LHCN-M2 (cell line): ENCODE measurements at places on chromosomes 16 and 17.
A peak's percentile ranks its signal among the peaks of the same experiment; 100 is the strongest.

DNA sequence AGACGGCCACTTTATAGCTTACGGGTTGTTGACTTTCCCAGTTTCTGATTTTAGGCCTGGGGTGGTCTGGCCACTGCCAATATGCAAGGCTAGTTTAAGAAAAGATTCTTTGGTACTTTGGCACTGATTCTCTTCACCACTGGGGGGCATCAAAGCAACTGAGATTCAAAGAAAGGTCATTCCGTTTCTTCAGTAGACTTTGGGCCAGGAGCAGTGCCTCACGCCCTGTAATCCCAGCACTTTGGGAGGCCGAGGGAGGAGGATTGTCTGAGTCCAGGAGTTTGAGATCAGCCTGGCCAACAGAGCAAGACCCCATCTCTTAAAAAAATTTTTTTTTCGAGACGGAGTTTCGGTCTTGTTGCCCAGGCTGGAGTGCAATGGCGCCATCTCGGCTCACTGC lies 53.0 kb downstream of the RPA1 start:
- peak; percentile 29 for DNase-seq

DNA sequence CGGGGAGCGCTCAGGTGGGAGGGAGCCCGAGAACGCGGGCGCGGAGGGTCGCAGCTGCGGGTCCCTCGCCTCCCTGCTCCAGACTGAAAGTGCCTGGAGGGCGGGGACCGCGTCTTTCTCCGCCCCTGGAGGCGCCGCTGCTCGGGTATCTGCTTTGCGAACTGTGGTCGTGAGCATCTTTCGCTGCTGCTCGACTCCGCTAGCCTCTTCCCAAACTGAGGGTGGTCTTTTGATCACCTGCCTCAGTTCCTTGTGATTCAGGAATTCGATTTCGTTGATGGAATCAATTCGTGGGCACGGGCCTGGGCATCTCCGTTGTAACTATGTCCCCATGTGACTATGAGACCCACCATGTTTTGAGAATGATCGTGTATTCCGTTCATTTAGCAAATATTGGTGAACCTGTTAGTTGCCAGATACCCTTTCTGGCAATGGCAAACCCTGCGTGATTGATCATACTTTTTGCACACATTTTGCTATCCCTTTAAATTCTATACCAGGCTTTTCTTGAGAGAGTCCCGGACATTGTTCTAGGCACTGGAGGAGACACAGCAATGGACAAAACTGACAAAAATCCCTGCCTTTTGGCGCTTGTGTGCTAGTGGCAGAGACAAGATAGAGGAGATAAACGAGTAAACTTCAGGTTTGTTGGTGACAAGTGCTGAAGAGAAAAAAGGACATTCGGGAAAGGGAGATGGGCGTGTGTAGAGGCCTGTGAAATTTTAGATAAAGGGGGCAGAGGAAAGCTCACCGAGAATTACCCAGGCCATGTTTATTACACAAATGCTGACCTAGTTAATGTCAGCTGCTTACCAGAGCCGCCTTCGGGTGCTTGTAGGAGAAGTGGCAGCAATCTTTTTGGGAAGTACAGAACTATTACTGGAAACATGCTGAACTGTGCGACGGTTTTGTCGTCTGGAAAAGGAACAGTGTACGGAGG lies 948 bp downstream of the UTP18 start:
- no peak for DNase-seq

DNA sequence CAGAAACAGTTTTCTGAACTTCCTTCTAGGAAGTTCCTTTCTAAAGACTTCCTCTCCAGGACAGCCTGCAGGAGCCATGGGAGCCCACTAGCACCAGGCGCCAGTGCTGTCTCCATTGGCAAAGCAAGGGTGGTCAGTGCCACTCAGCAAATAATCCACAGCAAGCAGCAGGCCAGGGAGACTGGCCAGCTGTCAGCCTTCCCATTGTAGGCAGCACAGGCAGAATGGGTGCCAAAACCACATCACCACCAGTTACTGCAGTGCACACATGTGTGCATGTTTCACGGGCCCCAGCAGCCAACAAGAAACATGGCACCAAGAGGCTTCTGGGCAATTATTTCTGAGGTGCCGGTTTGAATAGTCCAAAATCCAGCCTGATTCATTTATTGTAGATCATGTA lies 26.7 kb downstream of the DNASE1 start:
- DNase-seq, result peak; percentile 27

- no peak for DNase-seq
These were observed 115.0 kb downstream of the DYNLRB2 start for GRCh38 chr16:80655751-80656150.

DNA sequence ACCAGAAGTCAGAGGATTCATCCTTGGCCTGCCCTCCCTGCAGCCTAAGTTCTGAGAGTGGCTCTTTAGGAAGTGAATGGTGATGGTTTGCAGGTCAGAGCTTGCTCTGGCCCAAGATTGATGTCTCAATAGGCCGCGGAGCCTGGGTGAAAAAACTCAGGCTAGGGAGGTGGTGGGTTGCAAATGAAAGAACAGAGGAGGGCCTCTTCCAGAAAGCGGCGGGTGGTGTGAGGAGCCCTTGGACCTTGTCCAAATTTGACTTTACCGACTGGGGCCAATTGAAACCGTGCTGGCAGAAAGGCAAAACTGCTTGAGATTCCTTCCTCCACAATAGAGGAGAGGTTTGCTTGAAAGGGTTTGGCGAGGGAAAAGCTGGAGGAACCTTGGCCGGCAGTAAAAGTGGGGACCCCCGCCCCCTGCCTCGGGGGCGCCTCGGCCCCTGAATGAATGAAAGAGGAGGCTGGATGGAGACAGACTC lies 331.3 kb downstream of the SEC14L1 start:
- DNase-seq, result no peak

DNA sequence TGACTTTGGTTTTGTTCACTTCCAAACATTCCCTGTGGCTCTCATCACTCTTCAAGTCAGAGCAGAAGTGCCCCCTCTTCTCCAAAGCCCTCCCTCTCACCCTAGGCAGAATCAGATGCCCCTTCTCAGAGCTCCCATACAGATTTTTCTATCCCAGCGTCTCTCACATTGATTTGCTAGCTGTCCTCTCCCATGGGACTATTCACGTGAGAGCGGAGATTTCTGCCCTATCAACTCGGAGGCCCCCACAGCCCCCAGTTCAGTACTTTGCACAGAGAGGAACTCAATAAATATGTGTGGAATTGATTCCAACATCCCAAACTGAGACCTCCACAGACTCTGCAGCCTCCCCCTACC lies 182.6 kb downstream of the C16orf78 start:
- no peak for DNase-seq

DNA sequence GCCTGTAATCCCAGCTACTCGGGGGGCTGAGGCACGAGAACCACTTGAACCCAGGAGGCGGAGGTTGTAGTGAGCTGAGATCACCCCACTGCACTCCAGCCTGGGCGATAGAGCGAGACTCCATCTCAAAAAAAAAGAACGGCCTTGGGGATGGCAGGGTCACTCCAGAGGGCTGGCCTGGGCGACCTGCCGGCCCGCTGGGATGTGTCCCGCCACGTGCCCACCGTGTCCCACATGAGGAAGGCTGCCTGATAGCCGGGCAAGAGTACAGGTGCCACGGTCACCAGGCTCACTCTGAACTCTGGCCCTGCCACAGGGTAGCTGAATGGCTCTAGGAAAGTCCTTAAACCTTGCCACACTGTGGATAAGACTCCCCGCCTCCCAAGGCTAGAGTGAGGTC lies 67.5 kb downstream of the COG7 start:
- DNase-seq, result no peak

DNA sequence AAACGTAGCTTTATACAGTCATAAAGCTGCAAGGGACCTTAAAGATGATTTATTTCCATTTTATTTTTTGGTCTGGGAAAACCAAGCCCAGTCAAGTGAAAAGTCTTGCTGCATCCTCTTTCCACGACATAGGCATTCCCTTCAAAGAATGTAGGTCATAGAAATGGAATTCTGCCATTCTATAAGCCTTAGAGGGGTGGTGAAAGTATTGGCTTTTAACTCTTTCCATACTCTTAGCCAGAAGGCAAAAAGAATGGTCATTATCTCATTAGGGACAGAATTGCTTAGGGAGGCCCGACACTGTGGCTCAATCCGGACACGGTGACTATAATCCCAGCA lies 7.9 kb upstream of the MSL1 start:
- no peak for DNase-seq

DNA sequence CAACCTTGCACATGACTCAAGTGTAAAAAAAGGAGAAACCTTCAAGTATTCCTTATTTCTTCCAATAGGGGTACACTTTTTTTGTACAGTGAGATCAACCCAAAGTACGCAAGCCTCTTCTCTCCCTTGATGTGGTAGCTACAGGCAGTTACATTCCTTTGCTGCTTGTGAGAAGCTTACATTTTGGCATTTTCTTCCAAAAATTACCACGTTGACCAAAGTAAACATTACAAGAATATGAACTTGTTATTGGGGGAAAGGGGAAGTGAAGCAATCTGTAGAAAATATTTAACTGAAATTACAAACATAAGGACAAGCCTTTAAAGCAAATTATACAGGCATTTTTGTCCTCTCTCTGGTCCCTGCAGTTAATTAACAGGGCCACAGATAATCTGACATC lies 97.0 kb upstream of the TOB1 start:
- DNase-seq, result no peak

- DNase-seq, result no peak
These were observed 191.7 kb downstream of the C16orf95 start for GRCh38 chr16:87125206-87126155.

DNA sequence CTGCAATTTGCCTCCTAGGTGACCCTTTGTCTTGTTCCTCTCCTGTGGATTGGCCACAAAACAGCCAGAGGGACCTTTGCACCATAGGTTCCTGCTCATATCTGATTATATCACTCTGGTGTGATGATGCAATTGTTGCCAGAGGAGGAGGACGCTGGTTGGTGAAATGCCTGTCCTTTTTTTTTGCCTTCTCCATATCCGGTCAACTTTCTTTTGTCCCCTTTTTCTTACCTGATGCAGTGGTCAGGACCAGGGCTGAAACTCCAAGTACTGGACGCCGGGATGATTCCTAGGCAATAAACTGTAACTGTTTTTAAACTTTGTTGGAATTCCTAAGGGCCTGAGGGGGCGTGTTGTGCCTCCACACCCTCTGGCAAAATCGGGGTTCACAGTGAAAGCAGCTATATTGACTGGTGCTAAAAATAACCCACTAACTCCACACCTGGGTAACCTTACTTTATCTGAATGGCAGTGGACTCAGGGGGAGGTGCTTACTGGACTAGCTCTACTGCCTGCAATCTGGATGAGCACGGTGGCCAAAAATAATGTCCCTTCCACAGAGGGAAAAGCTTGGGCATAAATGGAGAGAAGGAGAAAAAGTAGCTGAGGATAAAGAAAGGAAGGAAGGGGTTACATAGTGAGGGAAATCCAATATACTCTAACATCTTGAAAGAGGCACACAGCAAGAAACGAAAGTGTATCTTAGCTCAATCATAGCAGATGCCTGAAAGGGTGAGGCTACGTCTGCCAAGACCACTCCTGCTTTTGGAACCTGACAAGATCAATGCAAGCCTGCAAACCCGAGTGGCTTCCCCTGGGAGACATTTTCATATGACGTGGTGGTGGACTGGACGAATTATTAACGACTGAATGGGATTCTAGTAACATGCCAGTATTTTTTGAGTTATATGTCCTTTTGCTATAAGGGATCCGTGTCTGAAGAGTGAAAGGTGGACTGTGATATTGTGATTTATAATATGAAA lies 28.4 kb upstream of the ZNF423 start:
- no peak for DNase-seq

GRCh38 chr17:73157521-73157890 lies 7.3 kb upstream of the SSTR2 start:
- no peak for DNase-seq

GRCh38 chr16:27149986-27150385 lies 53.3 kb upstream of the KDM8 start:
- no peak for DNase-seq

DNA sequence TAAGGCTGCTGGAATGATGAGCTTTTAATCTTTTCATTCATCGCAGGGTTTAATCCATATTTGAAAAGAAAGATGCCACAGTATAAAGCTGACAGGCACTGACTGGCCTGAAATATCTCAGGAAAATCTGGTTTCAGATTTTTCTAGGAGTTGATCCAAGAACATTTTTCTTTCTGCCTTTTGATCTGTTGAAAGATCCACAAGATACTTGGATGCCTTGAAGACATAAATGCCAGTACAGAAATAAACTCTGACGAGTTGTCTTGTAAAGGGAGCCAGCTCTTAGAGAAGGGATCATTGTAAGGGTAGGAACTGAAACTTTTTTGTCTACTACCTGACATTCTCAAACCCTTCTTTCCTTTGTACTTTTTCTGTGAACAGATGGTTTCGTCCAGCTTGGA lies 25.4 kb upstream of the KRT20 start:
- peak; percentile 37 for DNase-seq

DNA sequence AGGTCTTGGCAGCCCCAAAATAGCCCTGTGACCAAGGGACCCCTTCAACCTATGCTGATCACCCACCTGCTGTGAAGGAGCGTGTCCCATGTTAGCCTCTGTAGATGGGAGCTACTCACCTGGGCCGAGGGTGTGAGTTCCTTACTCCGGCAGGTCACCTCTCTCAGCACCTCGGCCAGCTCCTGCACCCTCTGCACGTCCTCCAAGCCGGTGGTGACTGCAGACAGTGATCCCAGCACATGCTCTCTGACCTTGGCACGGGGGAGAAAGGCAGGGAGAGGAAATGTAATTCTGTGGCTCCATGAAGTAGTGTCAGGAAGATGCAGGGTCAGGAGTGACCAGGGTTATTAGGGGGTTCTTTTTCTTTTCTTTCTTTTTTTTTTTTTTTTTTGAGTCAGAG lies 67.7 kb upstream of the BCO1 start:
- DNase-seq, result no peak

GRCh38 chr16:54080524-54081008 lies 206.0 kb downstream of the IRX3 start:
- peak; percentile 97 for DNase-seq

- DNase-seq, result no peak
These were observed 119.0 kb upstream of the CDC42EP4 start for GRCh38 chr17:73430848-73431247.

DNA sequence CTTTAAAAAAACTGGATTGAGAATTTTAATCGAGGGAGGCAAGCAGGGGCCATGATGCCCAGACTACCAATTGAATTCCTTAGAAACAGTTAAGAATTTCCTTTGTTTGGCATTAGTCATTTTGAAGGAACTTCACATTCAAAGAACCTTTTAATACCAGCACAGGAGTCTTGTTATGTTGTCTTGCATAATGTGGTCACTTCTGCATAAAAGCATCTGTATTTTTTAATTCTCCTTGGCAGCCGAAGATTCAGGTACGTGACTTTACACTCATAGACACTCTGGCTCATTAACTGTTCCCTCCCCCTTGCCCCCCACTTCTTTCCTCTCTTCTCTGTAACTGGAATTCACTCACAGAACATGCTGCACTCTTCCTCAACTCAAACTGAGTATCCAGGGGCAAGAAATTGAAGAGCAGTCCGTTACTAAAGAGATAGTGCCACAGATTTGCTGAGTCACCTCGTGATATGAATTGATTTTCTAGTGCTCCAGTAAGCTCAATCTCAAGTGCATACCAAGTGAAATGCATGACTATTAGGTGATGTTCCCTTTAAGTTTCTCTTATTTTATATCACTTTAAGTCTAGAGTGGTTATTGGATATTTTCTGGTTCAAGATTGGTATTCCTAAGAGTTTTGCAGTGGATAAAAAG lies 572.2 kb upstream of the SOX9 start:
- DNase-seq, result no peak
